ENCODE measurements at places on chromosomes 16 and 17.

DNA sequence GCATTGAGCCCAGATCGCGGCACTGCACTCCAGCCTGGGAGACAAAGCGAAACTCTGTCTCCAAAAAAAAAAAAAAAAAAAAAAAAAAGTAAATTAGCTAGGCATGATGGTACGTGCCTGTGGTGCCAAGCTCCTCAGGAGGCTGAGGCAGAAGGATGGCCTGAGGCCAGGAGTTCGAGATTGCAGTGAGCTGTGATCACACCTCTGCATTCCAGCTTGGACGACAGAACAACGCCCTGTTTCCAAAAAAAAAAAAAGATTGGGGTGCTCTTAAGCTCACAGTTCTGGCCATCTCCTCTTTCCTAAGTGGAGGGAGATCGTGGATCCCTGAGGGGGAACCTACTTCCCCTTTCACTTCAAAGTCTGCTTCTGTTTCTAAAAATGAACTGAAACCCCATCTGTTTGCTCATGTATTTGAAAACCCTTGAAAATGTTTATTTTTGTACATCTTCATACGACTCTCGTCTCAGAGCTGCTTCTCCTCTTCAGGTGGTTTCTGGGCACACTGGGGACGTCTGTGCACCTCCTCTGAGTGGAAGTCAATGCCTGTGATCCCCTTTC is 138.8 kb downstream of the PRKCA start:
- no peak for DNase-seq

DNA sequence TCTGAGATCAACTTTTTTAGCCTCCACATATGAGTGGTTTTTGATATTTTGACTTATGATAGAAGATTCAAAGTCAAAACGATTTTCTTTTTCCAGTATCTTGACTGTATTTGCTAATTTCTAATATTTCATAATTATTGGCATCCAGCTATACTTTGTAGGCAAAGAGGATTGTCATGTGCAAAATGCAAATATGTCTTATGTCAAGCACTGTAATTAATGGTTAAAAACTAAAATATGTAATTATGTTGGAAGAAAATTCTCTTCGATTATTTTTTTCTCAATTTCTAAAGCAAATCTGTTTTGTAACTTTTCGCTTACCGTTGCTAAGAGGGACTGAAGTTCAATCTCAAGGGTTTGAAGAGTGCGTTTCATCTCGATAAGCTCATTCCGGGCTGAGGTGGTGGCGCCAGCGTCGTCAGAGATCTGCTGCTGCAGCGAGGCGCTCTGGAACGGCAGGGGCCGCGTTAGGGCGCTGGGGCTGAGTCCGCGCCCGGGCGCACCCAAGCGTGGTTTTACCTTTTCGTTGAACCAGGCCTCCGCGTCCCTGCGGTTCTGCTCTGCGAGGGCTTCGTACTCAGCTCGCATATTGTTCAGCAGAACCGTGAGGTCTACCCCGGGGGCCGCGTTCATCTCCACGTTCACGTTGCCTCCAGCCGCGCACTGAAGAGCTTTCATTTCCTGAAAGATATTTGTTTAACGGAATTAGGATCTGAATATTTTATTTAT is 3.0 kb downstream of the KRT27 start:
- peak; percentile 10 for DNase-seq

DNA sequence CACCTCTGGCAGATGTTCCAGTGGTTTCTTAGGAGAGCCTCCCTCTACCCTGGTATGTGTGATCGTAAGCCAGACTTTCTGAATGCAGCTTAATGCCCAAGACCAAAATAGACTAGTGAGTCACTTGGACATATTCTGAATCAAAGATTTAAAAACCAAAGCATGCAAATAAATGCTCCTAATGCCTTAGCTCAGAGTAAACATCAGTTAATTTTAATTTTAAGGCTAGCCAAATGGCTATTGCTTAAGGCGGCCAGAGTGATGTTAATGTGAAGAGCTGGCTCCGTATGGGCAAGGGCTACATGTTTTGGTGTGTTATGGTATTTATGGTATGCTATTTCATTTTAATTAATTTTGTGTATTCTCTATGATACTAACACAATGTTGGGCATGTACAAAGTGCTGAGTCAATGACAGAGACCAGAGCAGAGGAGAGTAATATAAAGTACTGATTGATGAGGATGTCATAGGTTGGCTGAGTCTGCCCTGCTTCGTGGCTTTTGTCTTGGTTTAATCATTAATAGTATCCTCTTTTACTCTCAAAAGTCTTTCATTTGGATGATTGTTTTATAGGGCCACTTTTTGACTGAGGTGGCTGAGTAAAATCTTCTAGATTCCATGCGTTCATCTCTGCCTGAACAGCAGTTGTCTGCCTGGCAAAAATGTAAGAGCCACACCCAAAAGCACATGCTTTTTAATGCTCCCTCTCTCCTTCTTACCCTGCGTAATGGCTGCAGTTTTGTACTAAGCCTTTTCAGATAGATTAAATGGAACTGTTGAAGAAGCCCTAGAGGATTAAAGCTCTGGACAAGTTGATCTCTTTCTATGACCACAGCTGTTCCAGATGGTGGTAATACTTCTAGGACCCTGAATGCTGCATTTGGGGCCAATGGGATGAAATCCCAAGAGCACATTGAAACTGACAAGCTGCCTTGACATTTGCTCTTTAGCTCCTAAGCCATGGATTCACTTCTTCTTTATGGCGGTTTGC is 59.6 kb downstream of the MAP2K6 start:
- DNase-seq = no peak

GRCh38 chr17:74739227-74739831 is 2.3 kb downstream of the RAB37 start:
- DNase-seq = no peak

DNA sequence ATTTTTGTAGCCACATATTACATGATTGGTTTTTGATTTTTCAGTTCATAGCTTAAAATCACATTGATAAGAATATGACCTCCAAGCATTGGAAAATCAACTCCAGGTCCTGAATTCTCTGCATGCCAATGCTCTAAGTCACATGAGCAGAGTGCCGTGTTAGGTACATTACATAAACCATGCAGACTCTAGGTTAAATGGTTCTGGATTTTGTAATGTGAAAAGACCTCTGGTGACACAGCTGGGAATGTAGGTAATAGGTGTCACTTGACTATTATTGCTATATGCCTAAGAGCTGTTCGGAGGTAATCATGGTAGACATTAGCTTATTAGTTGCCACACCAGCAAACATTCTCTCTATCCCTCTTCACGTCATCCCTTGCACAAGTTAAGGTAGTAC is 231.1 kb upstream of the SALL1 start:
- DNase-seq = no peak

- no peak for DNase-seq
Observed at GRCh38 chr17:28413804-28414203, 7.8 kb upstream of the SLC46A1 start.

DNA sequence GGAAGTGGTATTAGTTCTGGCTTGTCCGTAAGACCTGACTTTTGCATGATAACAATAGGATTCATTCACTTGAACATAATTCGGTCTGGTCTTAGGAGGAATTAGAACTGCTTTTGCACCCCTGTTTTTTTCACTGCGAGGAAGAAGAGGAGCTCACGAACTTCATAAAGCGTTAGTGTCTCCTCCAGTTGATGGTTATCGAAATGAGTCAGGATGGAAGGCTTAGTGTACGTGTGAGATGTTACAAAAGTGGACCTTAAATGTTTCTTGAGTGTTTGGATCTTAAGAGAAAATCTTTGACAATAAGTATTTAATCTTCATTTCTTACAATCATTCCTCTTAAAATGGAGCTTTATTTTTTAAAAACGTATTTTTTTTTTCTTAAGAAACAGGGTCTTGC is 52.8 kb downstream of the USP10 start:
- no peak for DNase-seq

DNA sequence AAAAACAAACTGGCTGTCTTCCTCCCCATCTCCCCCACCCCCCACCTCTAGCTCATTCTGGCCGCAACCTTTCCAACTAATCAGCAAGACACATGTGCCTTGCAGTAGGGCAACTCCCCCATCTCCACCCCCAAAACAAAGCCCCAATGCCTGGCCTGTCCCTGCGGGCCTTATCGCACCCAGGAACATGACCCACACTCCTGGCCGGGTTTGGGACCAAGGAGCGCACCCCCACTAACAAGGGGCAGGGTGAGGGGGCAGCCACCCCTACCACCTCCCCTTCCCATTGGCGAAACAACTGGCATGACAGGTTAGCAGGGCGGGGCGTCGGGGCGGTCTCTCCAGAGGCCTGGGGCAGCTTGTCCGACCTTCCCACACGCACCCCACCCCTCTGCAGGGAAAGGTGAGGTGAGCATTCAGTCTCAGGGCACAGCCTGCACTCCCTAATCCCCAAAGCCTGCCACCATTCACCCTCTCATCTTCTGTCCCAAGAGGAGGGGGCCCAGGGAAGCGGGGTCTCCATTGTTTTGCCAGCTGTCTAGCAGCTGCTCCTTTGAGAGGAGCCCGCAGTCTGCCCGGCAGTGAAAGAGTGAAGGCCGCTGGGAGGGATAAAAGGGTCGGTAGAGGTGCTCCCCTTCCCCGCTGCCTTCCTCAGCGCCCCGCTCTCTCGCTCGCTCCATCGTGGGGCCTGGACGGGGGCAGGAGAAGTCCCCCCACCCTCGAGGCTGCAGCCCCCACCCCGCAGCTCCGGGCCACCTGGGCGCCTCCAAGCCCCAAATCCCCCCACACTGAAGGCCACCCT is 765 bp downstream of the MYO18A start:
- DNase-seq = no peak

DNA sequence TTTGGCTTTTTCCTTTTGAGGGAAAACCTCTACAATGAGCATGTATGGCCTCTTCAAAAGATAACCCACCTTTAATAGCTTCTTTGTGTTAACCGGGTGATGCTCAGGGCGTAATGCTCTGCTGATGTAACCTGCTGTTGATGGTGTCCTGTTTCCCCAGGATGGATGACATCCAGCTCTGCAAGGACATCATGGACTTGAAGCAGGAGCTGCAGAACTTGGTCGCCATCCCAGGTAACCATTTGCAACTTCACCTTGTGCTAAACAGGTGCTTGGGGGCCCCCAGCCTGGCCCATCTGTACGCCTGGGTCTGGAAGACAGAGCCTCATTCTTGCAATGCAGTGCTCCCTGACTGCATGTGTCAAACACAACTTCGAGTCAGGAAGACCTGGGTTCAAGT is 75.1 kb downstream of the MARF1 start:
- no peak for DNase-seq

- no peak for DNase-seq
Observed at GRCh38 chr17:76326306-76326705, 18.2 kb upstream of the QRICH2 start.

DNA sequence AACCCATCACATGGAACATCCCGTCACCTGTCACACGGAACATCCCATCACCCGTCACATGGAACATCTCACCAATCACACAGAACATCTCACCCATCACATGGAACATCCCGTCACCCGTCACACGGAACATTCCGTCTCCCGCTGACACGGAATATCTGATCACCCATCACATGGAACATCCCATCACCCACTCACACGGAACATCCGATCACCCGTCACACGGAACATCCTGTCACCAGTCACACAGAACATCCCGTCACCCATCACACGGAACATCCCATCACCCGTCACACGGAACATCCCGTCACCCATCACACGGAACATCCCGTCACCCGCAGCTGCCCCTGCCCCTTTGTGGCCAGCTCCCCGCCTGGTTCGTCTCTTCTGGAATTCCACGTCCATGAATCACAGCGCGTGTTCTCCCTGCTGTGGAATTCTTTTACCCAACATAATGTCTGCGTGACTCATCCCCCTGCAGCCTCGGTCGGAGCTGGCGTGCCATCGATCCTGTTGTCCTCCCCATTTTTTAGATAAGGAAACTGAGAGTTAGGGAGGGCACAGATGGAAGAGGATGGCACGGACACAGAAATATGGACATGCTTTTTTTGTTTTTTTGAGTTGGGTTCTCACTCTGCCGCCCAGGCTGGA is 5.6 kb downstream of the CPNE7 start:
- no peak for DNase-seq

DNA sequence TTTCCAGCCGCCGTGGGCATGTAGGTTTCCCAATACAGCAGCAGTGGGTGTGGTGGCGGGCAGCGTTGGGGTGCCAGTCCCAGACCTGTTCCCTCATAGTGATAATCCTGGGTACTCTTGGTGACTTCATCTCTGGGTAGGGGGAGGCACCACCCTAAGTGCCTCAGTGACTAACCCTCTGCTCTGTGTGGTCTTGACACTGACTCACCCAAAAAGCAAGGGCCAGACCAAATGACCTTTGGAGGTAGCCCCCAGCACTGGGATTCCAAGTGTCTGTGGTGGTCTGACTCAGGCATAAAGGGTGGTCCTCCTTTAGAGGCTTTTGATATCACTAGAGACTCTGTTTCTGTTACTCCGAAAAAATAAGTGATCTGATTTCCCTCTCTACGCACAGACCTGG is 908 bp downstream of the CALB2 start:
- DNase-seq = no peak

GRCh38 chr17:20228410-20228809 is 219.3 kb downstream of the SPECC1 start:
- DNase-seq = no peak

DNA sequence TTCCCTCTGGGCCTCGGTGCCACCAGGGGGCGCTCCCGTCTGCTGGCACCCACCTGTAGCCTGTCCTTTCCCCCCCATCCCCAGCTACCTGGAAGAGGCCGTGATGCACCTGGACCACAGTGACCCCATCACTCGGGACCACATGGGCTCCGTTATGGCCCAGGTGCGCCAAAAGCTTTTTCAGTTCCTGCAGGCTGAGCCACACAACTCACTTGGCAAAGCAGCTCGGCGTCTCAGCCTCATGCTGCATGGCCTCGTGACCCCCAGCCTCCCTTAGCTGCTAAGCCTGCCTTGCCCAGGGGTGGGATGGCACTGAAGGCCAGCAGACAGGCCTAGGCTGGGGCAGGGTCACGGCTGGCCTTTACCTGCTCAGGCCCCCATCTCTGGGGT is 818 bp upstream of the NRN1L start:
- DNase-seq = peak; percentile 62

DNA sequence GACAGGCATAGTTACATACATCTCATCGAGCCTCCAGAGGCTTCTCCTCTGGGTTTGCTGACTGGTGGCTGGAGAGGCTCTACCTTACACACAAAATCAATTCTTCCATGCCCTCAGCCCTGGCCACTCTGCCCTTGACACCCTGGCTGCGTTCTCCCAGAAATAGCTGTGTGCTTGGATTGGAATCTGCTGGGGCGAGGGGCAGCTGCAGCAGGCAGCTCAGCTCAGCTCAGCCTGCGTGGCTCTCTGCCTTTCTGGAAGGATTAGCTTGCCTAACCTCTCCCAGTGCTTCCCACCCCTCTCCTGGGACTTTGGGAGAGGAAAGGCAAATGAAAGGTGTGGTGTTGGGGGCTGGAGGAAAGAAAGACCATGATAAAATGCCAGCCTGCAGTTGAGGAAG is 216.1 kb downstream of the ENGASE start:
- DNase-seq = no peak

GRCh38 chr16:20683812-20684211 is 13.7 kb downstream of the ACSM1 start:
- DNase-seq = no peak

- no peak for DNase-seq
Observed at GRCh38 chr17:11458279-11458678, 140.0 kb upstream of the DNAH9 start.
